NCI-H510A (cell line): ENCODE measurements at places on chromosomes 11 and 22.

GRCh38 chr22:39306456-39307361 lies 12.7 kb downstream of the RPL3 start:
- no peak for DNase-seq

GRCh38 chr11:131254254-131254653 lies 116.2 kb upstream of the NTM start:
- no peak for DNase-seq

- no peak for DNase-seq
Observed at GRCh38 chr11:120906766-120907165, 117.1 kb upstream of the TBCEL start.

GRCh38 chr22:21101877-21102638 lies 56.3 kb downstream of the LRRC74B start:
- DNase-seq, result no peak

DNA sequence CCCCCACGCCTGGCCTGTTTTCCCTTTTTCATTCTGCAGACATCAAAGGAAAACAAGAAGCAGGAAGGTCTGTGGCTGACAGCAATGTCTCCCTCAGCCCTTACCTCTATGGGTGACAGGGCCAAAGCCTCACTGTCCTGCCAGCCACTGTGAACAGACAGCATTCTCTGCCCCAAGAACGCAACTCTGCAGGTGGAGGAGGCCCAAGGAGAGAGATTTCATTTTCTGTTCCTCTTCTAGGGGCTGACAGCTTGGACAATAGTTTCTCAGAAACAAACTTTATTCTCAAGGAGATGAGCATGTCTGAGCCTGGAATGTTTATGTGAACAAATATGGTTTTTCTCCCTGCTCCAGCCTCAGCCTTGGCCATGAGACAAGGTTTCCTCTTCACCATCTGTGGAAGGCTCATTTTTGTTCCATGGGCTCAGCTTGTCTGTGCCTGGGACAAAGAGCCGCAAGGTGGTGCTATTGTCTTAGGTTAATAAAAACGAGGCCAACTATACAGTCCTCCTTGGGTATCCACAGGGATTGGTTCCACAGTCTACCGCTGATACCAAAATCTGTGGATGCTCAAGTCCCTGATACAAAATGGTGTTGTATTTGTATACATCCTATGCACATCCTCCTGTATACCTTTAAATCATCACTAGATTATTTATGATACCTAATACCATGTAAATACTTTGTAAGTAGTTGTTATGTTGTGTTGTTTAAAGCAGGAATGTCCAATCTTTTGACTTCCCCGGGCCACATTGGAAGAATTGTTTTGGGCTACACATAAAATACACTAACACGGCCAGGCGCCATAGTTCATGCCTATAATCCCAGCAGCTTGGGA lies 5.8 kb downstream of the PIWIL3 start:
- peak; percentile 9 for DNase-seq

GRCh38 chr22:30742291-30743256 lies 47.9 kb downstream of the OSBP2 start:
- no peak for DNase-seq

DNA sequence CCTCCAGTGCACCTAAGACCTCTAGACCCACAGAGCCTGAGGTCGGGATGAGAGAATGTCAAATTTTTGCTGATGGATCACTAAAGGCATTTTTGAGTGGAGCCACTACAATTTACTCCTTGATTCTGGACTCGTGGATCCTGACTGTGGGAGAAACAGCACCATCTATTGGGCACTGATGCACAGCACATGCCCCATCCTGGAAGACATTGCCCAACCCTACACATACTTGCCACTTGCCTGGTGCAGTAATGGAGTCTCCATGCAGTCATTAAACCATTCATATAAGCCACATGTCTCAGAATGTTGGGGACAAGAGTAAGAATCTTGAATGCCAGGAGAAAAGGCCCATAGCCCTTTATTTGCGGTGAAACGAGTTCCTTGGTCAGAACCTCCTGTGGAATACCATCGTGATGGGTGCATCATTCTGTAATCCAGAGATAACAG lies 103.9 kb downstream of the GGTLC2 start:
- DNase-seq, result no peak

DNA sequence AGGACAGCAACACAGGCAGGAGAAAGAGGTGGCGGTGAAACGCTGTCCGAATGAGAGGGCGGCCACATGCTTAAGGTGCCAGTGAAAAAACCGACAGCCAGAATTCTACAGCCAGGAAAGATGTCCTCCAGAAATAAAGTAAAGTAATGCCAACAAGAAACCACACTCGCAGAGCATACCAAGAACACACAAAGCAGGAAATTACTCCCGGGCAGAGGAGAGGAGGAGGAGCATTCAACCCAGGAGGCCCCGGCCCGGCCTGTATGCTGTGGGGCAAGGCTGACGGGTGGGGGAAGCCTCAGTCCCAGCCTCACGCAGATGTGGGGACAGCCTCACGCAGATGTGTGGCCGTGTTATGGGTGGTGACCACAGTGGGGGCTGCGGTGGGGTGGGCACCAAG lies 28.0 kb downstream of the CHID1 start:
- DNase-seq, result no peak

GRCh38 chr11:15146271-15147003 lies 31.7 kb downstream of the INSC start:
- no peak for DNase-seq

DNA sequence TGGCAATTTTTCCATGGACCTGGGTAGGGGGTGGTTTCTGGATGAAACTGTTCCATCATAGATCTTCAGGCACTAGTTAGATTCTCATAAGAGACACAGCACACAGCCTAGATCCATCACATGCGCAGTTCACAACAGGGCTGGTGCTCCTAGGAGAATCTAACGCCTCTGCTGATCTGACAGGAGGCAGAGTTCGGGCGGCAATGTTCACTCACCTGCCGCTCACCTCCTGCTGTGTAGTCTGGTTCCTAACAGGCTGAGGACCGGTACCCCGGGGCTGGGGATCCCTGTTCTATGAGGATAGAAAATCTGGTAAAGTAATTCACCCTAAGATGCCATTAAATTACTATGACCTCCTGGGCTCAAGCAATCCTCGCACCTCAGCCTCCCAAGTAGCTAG lies 318.0 kb downstream of the KIRREL3 start:
- DNase-seq, result no peak

DNA sequence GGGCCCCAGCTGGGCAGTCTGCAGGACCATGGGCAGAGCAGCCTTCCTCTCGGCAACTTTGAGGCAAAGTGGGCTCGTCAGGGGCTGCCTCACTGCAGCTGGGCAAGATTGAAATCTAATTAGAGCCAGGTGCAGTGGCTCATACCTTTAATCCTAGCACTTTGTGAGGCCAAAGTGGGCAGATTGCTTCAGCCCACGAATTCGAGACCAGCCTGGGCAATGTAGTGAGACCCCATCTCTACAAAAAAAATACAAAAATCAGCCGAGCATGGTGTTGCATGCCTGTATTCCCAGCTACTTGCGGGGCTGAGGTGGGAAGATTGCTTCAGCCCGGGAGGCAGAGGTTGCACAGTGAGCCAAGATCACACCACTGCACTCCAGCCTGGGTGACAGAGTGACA lies 34.2 kb downstream of the ARHGAP8 start:
- DNase-seq, result no peak

GRCh38 chr11:79035881-79036280 lies 404.9 kb downstream of the TENM4 start:
- DNase-seq, result no peak

GRCh38 chr11:46490666-46491065 lies 99.1 kb upstream of the CHRM4 start:
- DNase-seq, result no peak

GRCh38 chr11:82701847-82702520 lies 31.7 kb downstream of the FAM181B start:
- DNase-seq, result no peak

DNA sequence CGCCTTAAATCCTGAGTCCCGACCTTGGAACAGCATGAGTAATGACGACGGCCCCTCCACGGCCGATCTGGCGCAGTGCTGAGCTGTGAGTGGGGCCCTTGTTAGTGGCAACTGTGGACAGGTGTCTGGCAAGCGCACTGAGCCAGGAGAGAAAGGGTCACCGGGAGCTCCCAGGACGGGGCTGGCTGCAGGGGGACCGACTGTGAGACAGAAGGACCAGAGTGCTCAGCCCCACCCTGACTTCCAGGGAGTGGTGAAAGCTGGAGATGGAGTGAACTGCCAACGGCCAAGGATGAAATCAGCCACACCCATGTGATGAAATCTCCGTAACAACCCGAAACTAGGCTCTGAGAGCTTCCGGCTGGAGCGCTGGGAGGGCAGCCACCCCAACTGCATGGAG lies 228.6 kb downstream of the BRD1 start:
- no peak for DNase-seq

DNA sequence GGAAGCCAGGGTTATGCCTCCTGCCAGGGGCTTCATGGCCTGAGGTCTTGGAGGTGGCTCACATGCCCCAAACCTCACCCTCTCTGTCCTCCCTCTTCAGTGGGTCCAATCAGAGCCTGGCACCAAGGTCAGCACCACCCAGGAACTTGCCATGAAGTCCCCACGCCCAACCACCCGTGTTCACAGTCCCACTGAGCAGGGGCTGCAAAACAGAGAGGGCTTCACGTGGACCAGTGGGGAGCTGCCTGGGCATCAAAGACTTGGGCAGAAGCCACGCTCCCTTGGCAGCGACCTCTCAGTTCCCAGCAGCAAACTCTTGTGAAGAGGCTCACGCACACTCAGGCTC lies 425.8 kb upstream of the B3GAT1 start:
- no peak for DNase-seq

- DNase-seq, result no peak
Observed at GRCh38 chr22:44316393-44317122, 3.8 kb upstream of the SHISAL1 start.

DNA sequence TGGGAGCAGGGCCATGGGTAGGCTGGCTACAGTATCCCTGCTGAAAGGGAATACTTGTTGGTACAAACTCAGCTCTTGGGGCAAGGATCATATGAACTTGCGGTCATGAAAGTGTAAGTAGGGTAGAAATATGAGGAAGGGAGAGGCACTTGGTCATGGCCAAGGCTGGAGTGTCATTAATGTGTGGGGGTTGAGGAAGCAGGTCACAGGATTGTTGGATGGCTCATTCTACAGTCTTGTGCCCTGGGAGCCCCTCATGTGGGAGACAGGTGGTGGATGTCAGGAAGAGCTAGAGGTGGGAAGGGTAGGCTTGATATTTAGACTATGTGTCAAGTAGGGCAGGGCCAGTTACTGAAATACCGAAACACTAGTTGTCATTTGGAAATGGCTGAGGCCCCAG lies 95.5 kb downstream of the RRM1 start:
- DNase-seq, result no peak

DNA sequence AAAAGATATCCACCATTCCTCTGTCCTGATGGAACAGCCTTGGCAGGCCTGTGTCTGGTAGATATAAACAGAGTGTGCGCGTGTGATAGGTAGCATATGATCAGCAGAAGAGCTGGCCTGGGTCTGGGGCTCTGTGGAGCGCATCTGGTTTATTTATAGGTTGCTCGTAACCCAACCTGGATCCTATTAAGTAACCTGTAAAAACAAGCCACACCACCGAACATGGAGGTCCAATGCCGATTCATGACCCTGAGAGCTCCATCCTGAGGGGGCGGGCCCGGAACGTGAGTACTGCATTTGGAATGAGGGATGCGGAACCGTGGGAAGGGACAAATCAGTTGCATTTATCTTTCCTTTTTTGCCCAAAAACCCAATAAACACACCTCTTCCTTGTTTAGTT lies 31.9 kb upstream of the APOL5 start:
- no peak for DNase-seq

DNA sequence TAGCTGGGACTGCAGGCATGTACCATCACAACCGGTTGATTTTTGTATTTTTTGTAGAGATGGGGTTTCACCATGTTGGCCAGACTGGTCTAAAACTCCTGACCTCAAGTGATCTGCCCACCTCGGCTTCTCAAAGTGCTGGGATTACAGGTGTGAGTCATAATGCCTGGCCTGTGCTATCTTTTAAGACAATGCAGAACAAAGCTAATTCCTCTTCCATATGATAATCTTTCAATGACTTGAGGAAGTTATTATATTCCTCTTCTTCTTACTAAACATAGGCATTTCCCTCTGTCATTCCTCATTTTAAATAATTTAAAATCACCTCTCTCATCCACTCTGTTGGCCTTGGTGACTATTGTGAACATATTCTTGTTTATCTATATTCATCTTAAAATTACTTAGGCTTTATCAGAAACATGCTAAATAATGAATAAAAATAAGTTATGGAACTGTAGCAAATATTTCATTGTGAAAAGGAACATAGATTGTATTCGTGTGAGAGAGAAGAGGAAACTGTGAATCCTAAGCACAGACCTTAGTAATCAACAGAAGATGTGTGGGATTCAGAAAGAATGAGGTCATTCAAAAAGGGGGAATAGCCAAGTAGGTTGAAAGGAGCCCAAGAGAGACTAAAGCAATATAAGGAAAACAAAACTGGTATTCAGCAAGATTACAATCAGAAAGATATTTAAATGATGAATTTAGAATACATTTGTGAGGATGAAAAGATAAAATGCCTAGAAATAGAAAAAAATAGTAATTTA lies 269.4 kb downstream of the TTC28 start:
- DNase-seq, result no peak

GRCh38 chr11:113234888-113235287 lies 79.5 kb upstream of the TTC12 start:
- DNase-seq, result no peak

- DNase-seq, result no peak
Observed at GRCh38 chr22:46617207-46617985, 2.8 kb upstream of the GRAMD4 start.

DNA sequence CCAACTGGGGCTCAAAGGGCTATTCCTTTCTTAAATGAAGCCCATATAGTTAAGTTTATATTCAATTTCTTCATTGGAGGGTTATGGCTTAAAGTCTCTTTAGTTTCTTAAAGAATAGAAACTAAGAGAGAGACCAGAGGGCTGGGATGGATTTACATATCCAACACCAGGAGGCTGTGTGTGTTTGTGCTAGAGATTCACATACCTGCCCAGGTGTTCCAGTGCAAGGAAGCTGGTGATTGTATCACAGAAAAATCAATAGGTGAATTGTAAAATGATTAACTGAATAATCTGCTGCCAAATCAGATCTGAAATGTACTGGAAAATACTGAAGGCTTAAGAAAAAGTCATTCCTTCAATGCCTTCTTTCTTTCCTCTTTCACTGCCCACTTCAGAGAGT lies 148.2 kb upstream of the BDNF start:
- no peak for DNase-seq

DNA sequence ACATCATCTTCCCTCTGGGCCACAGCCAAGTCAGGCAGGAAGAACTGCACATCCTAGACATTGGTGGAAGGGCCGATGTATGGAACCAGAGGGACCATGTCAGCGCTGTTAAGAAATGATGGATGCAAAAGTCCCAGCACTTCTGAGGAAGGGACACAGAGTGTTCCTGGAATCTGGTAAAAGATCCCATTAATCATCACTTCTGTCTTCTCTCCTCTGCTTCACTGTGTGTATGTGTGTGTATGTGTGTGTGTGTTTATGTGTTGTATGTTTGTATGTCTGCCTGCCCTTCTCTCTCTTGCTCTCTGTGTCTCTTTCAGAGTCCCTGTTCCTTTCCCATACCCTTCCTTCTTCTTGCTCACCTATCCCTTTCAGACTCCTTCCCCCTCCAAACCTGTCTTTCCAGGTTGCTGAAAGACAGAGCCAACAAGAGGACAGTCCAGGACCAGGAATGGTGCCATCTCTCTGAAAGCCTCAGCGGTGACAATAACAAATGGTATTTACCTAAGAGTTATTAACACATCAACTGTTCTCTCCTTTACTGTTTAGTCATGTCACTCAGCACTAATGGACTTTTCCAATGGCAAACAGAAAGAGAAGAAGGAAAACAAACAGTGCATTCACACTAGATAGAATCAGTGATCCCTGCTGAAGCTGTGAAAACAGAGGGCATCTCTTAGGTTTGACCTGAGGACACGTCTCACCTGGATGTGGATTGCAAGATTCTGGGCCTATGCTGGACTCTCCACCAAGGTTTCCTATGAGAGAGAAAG lies 47.1 kb downstream of the EHF start:
- DNase-seq, result no peak
